ENCODE measurements at places on chromosomes 2 and 18. TPM values are rescaled to one million over a fixed set of nuclear protein-coding genes. Genes with fewer than 3 reads are reported as not detected.

The CIB4 gene
- not detected for polyA plus RNA-seq

The RESP18 gene
- polyA plus RNA-seq, result not detected

The SLC9A4 gene
- polyA plus RNA-seq, result 0.11 TPM

The KCNG2 gene
- polyA plus RNA-seq, result 0.42 TPM
